Smooth muscle cell of the pulmonary artery (primary cell): ENCODE measurements at places on chromosomes 4 and X. TPM values are rescaled to one million over a fixed set of nuclear protein-coding genes. Genes with fewer than 3 reads are reported as not detected.

BRS3 gene
- not detected in 2 replicates for total RNA-seq

GAGE12F gene
- total RNA-seq, result not detected in 2 replicates

RNF175 gene
- not detected in 2 replicates for total RNA-seq

RBBP7 gene
- total RNA-seq, result 82.0 and 99.0 TPM in 2 replicates

LRIT3 gene
- 0.03 TPM in 1 of 2 replicates, not detected in the other for total RNA-seq

RASGEF1B gene
- total RNA-seq, result 1.1 and 3.8 TPM in 2 replicates

ZNF518B gene
- total RNA-seq, result 28.7 and 28.9 TPM in 2 replicates

PPARGC1A gene
- total RNA-seq, result 0.13 and 2.7 TPM in 2 replicates

FDCSP gene
- total RNA-seq, result not detected in 2 replicates
